Activated T-helper 1 cell treated with anti-CD3 and anti-CD28 coated beads, Interleukin-2, amount 50 U/mL, for 16 hours (primary cell): ENCODE measurements at places on chromosomes 12 and 14.

DNA sequence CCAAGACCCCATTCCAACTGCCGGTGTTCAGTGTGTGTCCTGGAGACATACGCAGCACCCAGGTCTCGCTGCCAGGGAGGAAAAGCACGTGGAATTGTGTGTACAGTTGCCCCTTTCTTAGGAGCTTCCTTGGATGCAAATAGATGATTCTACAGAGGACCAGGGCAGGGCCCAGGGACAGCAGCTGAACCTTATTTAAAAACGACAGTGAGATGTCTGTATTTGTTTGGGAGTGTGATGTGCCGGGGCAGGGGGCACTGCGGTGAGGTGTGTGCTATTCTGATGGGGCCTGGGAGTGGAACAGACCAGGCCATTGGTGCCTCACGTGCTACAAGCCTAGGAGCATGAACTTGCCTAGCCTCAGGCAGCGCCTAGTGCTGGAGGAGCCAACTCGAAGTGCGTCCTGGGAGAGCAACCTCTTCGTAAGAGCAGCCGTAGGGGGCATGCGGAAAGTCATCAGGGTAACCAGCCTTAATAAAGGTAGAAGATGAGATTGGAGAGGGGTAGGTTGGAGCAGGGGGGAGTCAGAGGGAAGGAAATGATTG lies 98.3 kb upstream of the ESRRB start:
- no peak for DNase-seq

DNA sequence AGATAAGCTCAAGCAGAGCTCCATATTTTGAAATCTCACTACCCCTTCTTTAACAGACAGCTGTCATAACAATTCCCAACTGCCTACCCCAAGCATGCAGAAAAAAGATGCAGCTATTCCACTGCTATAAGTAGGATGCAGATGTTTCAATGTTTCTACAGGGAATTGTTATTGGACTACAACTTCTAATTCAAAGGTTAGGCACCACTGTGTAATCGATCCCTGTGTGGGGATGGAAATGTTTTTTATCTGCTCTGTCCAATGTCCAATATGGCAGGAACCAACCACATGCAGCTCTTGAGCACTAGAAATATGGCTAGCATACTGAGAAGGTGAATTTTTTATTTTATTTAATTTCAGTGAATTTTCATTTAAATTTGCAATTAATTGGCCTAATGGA lies 208.6 kb downstream of the SLC2A13 start:
- no peak for DNase-seq

DNA sequence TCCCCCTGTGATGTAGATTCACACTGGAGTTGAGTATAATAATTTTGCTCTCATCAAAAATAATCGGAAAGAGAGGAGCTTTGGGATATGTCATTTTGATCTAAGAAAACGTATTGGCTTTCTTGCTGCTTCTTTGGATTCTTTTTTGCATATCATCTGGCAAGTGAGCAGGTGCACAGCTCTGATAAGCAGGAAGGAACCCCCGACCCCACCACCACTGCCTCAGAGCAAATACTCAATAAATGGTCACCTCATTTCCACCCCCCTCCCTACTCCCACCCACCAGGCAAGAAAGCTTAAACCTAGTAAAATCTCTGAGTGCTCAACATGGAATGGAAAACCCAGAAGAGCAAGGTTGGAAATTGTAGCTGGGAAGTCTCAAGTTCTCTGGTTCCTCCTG lies 49.4 kb downstream of the IFNG-AS1 start:
- DNase-seq: no peak

DNA sequence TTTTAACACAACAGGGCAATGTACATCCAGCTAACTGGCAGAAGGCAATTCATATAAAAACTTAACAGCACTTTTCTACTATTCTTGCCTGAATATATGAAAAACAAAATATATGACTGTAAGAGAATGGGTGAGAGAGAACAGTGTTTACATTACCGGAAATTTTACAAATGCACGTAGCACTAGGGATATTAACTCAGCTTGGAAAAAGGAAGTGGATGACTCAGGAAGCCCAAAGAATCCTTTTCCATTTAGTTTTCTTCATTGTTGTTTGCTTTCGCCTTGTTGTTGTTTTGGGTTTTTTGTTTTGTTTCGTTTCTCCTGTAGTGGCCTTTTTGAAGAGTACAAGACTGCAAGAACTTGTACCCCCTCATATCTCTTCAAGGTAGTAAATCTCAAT lies 295.5 kb downstream of the EGLN3 start:
- DNase-seq: no peak

DNA sequence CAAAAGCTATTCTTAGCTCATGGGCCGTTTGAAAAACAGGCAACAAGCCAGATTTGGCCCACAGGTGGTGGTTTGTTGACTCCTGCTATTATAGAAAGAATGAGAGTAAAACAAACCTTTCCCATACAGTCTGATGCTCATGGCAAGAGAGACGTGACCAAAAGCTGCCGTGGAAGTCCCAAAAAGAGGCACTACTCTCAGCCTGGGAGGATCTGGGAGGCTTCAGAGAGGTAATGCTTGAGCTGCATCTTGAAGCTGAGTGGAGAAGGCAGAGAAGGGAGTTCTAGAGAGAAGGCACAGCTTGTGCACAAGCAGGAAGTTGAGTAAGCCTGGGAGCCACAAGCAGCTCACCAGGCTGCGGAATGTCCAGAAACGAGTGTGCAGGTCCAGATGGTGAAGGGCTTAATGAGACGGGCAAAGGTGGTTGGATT lies 9.6 kb downstream of the PLXNC1 start:
- no peak for DNase-seq

- DNase-seq: no peak
Measured at GRCh38 chr14:53545217-53545616, 392.1 kb upstream of the DDHD1 start.

DNA sequence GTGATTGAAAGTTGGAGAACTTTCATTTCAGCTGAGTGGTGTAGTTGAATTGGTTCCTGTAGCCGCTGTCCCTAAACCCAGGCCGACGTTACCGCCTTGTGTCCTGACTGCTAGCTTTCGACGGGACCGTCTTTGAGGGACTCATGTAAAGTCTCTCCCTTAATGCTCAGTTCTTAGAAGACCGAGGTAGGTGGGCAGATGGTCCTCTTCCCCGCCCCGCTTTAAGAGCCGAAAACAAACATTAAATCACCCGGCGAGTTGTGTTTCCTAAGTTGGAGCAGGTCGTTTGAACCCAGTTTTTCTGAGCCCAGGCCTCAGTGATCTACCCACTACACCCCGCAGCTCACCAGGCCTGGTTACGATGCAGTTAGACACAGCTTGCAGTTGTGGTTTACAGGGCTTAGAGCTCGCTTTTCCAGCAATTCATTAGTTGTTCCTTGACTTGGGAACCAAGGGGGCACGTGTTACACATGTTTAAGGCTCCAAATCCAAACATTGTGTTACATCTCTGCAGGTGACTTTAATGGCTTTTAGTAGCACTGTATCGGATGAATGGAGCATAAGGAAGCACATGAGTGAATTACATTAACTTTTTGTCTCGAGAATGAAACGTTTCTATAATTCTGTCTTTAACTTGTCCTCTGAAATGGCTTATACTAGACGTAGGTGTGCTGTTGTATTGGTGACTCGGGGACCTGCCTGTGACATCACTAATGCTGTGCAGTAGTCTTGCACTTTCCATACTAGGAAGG lies 790 bp downstream of the NEDD1 start:
- DNase-seq: no peak

DNA sequence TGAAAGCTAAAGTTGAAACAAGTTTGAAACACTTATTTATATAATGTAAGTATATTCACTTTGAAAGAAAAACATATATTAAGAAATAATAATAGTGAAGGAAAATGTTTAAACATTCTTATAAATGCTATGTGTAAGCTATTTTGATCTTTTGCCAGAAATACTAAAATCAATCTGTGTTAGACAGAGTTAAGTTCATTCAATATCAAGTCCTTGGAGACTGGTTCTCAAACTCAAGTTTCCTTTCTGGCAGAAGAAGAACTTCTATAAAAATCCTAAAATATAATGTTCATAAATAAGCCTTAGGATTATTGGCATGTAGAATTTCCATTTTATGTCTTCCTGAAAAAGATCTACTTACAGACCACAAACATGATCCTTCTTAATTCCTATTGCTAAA lies 45.3 kb downstream of the TAOK3 start:
- no peak for DNase-seq

DNA sequence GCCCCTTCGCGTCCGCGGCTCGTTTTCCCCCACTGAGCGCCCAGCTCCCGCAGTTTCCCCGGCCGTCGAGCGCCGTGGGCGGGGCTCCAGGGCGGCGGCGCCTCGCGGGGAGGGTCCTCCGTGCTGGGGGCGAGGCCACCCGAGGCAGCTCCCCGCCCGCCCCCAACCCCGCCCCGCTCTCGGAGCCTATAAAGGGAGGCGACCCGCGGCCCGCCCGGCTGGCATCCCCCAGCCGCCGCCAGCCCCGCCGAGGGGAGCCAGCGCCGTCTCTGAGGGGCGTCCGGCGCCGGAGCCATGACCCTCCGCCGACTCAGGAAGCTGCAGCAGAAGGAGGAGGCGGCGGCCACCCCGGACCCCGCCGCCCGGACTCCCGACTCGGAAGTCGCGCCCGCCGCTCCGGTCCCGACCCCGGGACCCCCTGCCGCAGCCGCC lies at the start of gene TAMALIN:
TSS of gene TAMALIN (plus strand) at position 221 of the 432 bp plus-strand sequence. CDS start at position 295, 74 bp downstream.
- DNase-seq: peak; percentile 62

DNA sequence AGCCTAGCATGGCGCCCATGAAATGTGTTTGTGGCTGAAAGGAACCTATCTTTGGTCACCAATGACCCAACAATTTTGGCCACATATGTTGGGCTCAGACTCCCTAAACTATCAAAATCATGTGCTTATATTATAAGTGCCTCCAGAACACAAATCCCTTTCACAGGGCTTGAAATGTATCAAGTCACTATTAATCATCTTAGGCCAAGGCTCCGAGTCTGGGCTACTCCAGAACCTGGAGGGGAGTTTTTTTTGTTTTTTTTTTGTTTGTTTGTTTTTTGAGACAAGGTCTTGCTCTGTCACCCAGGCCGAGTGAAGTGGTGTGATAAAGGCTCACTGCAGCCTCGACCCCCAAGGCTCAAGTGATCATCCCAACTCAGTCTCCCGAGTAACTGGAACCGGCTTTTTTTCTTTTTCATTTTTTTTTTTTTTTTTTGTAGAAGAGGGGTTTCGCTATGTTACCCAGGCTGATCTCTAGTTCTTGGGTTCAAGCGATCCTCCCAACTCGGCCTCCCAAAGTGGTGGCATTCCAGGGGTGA lies 989 bp upstream of the DRAM1 start:
- no peak for DNase-seq

- no peak for DNase-seq
Measured at GRCh38 chr12:105100998-105101397, 6.5 kb upstream of the WASHC4 start.

GRCh38 chr12:85424581-85425348 lies 144.7 kb downstream of the ALX1 start:
- DNase-seq: no peak

DNA sequence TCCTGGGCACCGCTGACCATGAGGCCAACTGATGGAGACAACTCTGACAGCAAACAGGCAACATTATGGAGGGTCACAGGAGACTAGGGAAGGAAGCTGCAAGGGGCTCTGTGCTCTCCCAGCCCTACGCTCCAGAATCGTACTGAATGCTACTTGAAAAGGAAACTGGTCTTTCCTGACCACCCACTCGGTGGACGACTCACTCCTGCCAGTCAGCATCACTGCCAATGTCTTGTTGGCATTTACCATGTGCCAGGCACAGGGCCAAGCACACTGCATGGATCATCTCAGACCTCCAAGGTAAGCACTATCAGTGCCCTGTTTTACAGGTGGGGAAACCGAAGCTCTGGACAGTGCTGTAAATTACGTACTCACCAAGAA lies 38.0 kb downstream of the CCDC85C start:
- DNase-seq: no peak

DNA sequence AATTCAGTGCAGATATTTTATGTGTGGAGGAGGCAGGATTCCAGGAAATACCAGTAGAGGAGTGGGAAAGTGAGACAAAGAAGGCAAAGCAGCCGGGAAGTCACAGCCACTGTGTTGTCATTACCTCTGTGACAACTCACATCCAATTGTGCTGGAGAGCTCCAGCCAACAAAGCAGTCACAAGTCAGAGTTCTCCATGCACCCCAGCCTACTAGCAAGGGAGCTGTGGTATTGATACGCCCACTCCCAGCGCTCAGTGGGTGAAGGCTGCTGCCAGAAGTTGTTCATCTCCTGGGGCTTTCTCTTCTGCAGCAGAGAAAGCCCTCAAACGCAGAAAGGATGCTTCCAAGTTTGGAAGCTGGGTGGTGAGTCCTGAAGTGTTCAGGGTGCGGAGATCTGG lies 93.9 kb downstream of the DICER1 start:
- DNase-seq: no peak
